ENCODE measurements at places on chromosomes 11 and 22.

DNA sequence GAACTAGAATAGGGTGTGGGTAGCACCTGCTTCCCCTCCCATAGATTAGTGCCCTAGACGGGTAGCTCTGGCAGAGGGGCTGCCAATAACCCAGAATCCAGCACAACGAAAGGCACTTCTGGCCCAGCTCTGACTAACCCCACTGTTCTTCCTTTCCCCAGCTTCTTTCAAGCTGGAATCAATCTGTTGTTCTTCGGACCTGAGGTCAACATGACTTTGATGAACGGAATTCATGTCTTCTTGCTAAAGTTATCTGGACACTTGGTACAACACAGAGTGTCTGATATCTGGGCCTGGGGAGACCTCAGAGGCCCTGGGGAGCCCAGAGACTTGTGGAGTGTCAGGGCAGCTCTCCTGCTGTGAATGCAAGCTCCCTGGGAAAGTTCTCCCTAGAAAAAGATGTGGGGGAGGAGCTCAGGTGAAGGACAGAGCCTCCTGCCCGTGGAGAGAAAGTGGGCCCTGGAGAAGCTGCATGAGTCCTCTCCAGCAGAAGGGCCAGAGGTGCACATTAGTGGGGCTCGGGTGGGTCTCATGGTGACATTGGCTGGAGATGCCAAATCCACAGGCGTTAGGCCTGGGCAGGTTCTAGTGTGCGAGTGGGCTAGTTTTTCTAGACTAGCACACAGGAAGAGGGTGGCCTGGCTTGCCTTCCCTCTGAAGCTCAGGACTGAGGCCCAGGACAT, 6.3 kb downstream of the KCNJ11 start:
- no peak for DNase-seq

DNA sequence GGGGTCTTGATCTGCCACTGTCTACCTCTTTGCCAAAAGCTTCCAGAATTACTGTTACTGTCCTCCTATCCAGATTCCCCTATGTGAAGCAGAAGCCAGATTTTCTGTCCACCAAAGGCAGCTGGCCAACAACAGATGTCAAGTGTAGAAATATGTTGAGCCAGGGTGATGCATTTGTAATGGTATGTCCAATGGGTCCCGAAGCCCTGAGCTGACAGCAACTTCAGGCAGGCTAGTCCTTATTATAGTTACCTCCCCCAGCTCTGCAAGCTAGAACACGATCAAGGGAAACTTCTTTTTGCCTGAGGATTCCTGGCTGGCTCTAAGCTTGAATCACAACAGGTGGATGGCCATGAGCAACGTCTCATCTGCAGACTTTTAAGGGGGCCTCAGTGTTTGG, 10.2 kb downstream of the PAMR1 start:
- DNase-seq, result no peak

DNA sequence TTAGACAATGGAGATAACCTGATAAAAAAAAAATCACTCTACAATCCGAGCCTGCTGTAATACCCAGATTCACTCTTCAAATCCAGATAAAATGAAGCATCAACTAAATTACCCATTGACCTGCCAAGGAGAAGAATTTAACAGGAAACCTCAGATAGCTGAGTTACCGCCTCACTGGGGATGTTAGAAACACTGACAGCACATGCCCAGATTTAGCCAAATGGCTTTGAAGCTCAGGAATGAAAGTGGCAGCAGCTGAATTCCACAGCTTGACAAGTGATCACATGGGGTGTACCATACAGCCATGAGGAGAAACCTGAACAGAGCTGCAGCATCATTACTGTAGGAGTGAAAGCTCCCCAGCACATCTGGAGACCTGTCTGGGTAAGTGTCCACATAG, 807.6 kb downstream of the DLG2 start:
- DNase-seq, result no peak

GRCh38 chr11:131943295-131943694, 572.9 kb downstream of the NTM start:
- DNase-seq, result no peak

DNA sequence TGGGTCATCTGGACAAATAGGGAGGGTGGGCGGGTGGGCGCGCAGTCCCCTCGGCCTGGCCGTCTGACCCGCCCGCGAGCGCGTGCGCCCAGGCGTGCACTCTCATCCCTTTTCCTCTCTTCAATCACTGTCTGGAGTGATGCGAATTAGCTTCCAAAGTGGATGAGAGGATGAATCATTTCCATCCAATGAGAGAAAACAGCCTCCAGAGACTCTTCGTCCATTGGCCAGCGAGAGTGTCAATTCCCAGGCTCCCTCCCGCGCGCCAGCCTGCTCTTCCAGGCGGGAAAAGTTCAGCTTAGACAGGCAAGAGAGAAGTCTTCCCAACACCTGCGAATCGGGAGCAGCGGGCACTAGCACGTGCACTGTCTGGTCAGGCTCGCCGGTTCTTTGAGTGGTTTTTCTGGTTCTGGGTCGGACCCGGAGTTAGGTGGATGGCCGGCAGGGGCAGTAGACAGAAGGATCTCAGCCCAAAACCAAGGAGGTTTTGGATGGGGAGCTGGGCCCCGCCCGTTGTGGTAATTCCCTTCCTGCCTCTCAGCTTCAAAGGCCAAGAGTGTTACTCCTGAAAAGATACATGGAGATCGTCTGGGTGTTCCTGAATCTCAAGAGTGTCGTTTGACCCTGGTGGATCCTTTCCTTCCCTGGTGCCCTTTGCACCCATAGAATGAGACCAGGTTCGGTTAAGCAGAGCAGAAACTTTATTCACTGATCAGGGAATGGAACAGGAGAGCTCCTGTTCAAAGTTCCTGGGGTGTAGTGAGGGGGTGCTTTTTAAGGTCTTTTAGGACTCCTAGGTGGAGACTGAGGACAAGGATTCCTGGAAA, 33.4 kb upstream of the GLYATL1 start:
- DNase-seq, result peak; percentile 70

DNA sequence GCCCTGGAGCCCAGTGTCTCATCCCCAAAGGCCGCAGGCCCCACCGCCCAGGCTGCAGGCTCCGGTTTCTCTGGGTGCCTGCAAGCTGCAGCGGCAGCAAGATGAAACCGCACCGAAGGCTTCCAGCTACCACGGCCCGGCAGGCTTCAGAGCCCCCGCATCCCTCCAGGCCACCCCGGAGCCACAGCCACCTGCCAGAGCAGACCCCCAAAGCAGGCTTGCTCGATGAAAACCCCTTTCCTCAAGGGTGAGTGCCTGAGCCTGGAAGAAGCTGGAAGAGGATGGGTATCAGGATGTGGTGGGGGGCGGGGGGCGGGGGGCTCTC, 24.5 kb upstream of the GNB1L start:
- DNase-seq, result no peak

DNA sequence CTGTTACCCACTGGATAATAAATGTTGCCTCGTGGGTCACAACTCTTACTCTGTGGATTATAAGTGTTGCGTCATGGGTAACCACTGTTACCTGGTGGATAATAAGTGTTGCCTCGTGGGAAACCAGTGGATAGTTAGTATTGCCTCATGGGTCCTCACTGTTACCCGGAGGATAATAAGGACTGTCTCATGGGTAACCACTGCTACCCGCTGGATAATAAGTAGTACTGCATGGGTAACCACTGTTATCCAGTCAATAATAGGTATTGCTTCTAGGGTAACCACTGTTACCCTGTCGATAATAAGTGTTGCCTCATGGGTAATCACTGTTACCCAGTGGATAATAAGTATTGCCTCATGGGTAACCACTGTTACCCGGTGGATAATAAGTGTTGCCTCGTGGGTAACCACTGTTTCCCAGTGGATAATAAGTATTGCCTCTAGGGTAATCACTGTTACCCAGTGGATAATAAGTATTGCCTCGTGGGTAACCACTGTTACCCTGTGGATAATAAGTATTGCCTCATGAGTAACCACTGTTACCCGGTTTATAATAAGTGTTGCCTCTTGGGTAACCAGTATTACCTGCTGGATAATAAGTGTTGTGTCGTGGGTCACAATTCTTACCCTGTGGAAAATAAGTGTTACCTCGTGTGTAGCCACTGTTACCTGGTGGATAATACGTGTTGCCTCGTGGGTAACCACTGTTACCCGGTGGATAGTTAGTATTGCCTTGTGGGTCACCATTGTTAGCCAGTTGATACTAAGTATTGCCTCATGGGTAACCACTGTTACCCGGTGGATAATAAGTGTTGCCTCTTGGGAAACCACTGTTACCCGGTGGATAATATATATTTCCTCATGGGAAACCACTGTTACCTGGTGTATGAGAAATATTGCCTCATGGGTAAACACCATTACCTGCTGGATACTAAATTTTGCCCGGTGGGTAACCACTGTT, 15.7 kb upstream of the NXPE4 start:
- no peak for DNase-seq

DNA sequence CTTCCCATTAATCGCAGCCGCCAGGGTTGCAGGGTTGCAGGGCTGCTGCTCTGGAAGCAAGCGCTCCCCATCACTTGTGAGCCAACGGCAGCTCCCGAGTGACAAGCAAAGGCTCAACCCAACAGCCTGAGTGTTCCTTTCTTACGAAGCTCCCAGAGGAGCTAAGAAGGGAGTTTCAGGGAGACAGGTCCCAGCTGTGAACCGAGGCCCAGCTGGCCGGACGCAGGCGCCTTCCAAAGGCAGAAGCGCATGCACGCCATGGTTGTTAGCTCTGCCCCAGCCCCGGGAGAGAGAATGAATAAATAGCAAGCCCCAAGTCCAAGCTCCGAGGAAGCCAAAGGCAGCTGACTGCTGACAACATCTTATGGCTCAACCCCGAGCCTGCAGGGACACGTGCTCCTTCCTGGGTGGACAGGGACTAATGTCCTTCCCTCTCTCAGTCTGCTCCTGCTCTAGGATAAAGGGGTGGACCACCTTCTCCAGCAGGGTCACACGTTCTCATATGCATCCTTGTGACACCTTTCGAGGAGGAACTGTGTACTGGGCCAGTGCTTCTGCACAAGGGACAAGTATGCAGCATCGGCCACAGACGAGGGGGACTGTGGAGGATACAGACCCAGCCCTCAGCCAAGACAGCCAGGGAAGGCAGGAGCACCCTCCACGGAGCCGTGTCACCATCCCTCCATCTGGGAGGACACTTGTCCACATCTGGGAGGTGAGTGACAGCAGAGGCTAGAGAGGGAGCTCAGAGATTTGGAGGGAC, 29.9 kb downstream of the SHANK2 start:
- DNase-seq, result no peak

DNA sequence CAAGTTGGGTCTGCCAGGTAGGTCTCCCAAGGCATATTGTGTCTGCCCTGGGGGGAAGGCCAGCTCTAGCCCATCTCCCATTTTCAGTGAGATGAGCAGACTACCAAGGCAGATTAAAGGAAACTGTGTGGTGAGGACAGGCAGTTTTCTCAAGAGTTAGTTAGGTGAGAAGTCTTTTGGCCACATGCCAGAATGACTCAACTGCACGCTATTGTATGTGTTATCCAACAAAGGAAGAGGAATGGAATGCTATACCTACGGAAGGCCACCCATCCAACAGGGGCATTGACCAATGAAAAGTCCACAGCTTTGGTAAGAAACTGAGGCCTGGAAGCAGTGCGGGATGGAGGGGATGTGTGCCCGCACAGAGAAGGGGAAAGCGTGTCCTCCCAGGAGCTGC, 941.7 kb downstream of the NTM start:
- peak; percentile 78 for DNase-seq

DNA sequence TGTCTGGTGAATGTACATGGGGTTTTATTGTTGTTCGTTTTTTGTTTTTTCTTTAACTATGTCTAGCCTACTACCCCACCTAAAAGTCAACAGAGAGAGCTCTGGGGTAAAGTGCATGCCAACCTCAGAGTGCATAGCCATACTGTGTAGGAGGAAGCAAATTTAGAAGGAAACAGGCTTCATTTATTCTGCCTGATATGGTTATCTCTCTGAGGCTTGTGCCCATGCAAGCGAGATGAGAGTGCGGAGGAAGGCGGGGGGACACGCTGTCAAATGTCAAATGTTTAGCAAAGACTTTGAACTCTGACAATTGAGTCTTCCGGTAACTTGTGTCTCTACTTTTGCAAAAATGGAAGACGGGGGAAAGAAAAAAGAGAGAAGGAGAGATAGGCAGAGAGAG, 295.5 kb downstream of the ETS1 start:
- no peak for DNase-seq

DNA sequence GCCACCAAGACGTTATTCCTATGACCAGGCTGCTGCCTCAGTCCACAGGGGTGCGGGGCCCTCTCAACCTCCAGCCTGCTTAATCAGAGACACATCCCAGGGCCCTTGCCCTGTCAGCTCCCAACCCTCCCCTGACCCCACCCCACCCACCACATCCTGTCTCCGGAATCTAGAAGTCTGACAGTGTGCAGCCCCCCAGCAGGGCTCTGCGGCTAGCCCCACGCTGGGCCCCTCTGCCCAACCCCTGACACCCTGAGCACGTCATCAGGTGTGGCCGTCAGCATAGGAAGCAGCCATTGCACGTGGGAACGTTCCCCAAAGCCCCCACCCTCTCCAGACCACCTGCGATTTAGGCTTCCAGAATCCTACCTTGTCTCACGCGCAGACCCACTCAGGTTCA, 34.3 kb upstream of the IGSF9B start:
- no peak for DNase-seq

- DNase-seq, result no peak
These were observed 44.1 kb upstream of the TP53I11 start for GRCh38 chr11:44994753-44995152.

- DNase-seq, result peak; percentile 84
These were observed 22.2 kb downstream of the RRAS2 start for GRCh38 chr11:14336507-14337503.

GRCh38 chr11:20723366-20723765, 54.0 kb downstream of the NELL1 start:
- DNase-seq, result no peak

- no peak for DNase-seq
These were observed at the start of gene ARHGEF17 for GRCh38 chr11:73308003-73308960. Gene ARHGEF17, plus strand, starts transcription at chr11:73308276. Its CDS starts 363 bp downstream, at chr11:73308639.

DNA sequence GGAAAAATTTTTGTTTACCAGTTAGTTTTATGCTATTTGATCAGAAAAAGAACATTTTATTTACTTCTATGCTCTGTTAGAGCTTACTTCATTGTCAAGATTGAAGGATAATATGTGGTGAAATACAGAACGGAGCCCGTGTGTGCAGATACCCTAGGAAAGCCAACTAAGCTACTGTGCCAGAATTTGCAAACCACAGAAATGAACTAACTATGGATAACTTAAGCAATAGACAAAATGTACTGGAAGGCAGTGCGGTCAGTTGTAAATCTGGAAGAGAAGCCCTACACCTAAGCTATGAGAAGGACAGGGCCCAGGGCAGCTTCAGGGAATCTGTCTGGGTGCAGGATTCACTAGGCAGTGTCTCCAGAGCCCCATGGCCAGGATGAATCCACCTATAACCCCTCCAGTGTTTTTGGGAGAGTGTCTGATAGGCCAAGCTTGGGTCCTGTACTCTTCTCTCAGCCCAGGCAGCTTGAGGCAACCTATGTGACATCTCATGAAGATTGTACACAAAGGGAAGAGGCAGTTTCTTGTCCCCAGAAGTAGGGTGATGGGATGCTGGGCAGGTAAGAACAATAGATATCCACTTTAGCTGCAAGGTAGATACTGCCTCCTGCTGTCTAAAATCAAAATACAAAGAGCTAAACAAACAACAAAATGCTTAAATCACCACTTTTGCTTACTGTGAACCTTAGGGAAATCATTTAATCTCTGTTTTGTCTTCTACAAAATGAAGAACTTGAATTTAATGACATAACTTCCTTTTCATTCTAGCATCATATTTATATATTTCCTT, 12.1 kb downstream of the MMP7 start:
- DNase-seq, result no peak

- DNase-seq, result no peak
These were observed 196.7 kb downstream of the ARHGAP42 start for GRCh38 chr11:100883830-100884229.

- no peak for DNase-seq
These were observed 10.4 kb upstream of the AHNAK start for GRCh38 chr11:62556875-62557631.

All from kidney epithelial cell (primary cell).